ENCODE measurements at places on chromosomes 6 and 20. TPM values are rescaled to one million over a fixed set of nuclear protein-coding genes. Genes with fewer than 3 reads are reported as not detected.

DNA sequence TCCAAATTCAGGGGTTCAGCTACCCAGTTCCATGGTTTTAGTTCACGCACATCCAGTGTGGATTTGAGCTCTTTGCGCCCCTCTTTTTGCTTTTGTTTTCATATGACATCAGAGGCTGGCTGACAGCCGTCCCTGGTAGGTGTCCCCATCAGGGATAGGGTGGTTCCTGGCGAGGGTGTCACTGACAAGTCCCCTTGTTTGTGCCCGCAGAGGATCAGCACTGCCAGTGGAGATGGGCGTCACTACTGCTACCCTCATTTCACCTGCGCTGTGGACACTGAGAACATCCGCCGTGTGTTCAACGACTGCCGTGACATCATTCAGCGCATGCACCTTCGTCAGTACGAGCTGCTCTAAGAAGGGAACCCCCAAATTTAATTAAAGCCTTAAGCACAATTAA, 58.0 kb downstream of the GNAS start:
- DNase-seq: no peak

- no peak for DNase-seq
Measured at GRCh38 chr20:48738399-48739304, 89.1 kb downstream of the PREX1 start.

DNA sequence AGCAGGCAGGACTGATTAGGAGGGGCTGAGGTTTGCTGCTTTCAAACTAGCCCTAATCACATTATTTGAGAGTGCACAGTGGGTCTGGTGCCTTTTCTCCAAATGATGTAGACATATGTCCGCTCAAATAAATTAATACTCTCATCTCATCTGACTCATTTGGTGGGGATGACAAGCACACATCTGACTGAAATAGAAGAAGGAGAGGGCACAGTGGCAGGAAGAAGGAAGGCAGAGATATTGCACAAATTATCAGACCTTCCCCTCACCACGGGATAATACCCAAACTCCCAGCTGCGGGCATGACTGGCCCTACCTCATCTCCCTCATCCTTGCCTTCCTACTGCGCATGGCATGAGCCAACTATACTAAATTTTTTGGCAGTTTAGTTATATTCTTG, 33.9 kb upstream of the TNFRSF21 start:
- no peak for DNase-seq

DNA sequence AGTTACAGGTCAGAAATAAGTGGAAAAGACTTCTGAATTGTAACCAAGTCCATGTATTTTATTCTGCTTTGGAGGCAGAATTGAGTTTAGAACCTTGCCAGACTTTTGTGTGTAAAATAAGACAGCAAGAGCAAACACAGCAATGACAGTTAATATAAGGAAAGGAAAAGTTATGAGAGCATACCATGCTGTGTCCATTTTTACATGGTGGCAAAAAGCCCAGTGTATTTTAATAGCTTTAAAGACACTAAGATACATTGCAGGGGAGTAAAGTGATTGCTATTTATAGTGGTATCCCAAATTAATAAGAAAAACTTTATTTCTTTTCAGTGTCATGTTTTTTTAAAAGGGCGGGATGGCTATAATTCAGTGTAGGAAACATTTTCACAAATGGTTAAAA, 45.2 kb downstream of the CDC5L start:
- no peak for DNase-seq

DNA sequence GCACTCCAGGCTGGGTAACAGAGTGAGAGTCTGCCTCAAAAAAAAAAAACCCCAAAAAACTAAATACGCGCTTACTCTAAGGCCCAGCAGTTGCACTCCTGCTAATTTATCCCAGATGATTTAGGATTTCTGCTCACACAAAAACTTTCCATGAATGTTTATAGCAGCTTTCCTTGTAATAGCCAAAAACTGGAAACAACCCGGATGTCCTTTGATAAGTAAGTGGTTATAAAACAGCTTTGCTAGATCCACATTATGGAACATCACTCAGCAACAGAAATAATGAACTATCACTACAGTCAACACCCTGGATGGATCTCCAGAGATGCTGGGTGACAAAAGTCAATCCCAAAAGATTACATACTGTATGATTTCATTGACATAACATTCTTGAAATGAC, 220.4 kb upstream of the JARID2 start:
- peak; percentile 21 for DNase-seq

DNA sequence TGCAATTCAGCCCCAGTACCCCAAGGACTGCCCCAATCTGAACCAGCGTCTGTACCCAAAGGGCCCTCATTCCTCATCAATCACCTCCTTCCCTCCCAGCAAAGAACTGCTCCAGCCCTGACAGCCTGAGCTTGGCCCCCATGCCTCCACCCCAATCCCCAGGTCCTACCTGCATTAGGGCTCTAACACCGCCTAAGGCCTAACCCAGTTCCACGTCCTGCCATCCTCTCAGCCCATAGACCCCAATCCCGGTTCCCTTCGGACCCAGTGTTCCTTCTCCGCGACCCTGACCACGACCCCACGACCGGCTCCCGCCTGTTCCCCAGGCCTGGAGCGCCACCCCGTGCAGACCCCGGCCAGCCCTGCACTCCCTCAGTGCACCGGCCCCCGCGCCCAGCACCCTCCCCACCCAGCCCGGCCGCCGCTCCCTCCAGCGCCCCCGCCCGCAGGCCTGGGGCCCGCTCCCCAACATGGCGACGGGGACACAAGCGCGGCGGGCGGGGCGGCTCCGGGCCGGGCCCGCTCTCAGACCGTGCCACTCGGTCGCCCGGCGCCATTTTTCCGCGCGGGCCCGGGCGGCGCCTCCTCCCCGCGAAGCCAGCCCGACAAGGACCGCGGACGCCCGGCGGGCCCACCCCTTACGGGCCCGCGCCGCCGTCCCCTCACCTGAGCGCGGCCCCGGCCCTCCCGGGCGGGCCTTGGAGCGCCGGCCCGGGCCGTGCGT, 483 bp downstream of the NCOA6 start:
- peak; percentile 16 for DNase-seq

DNA sequence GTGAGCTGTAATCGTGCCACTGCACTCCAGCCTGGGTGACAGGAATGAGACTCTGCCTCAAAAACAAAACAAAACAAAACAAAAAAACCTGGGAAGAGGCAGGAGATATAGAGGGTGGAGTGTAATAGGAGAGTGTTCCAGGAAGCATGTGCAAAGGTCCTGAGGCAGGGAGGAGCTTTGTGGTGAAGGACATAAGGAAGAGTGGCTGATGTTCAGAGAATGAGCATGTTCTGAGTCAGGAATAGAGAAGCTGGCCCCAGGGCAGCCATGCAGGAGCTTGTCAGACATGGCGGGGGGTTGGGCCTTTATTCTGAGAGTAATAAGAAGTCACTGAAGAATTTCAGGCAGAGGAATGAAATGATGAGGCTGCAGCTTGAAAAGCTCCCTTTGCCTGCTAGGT, 337.0 kb downstream of the CDH26 start:
- no peak for DNase-seq

GRCh38 chr6:38239719-38240451, 399.8 kb downstream of the BTBD9 start:
- peak; percentile 52 for DNase-seq

- peak; percentile 82 for DNase-seq
Measured at GRCh38 chr20:38126932-38127621, 38.0 kb downstream of the TGM2 start.

GRCh38 chr6:123402052-123402451, 234.7 kb downstream of the TRDN start:
- DNase-seq: no peak

- DNase-seq: no peak
Measured at GRCh38 chr6:128541261-128541660, 20.9 kb upstream of the PTPRK start.

DNA sequence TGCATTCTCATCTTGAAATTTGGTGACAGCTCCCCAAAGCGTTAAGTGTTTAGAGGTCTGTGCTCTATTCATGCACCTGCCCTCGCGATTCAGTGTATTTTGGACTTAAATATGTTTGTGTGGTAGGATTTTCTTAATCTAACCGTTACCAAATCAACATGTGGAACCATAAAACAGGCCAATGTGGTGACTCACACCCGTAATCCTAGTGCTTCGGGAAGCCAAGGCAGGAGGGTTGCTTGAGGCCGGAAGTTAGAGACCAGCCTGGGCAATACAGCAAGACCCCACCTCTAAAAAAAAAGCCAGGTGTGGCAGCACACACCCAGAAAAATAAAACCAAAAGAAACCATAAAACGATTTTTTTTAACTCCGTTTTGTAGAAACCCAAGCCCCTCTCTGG, 31.5 kb downstream of the PYGB start:
- no peak for DNase-seq

DNA sequence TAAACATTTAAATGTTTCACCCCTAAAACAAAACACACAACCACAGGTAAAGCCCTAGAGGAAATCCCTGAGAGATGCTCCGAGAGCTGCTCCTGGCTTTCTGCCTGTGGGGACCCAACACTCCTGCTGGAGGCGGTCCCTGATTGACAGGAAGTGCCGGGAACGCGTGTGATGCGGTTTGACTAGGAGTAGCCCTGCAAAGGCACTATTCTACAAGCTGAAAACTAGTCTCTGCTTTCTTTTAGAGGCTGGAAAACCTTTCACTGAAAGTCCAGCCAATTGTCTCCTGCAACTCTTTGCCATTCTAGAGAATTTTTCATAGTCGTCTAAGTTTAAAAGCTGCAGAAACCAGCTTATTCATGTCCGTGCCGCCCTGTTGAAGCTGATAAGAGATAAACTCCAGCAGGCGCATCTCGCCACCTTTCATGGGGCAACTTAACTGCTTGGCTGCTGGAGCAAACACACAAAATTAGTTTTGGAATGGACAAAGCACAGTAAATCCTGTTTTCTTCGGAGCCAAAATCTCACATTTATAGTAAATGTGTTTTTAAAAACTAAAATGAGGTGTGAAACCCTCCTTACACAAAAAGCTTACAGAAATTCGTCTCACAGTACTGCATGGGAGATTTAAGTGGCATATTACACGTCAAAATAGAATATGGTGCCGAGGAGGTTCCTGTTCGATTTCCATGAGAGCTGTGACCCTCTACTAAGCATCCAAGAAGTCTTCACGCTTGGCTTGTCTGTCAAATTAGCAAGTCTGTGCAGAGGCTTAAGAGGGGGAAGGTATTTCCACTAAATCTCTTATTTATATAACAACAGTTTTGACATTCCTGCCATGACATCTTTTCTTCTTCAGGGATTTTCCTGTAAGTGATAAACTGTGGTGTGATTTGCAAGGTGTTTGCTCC, 46.9 kb downstream of the DACT2 start:
- no peak for DNase-seq

GRCh38 chr6:139533573-139534471, 159.4 kb upstream of the CITED2 start:
- peak; percentile 84 for DNase-seq

- no peak for DNase-seq
Measured at GRCh38 chr6:3965071-3965718, 113.7 kb downstream of the FAM217A start.

- DNase-seq: no peak
Measured at GRCh38 chr20:36368869-36369268, 62.7 kb downstream of the DLGAP4 start.

DNA sequence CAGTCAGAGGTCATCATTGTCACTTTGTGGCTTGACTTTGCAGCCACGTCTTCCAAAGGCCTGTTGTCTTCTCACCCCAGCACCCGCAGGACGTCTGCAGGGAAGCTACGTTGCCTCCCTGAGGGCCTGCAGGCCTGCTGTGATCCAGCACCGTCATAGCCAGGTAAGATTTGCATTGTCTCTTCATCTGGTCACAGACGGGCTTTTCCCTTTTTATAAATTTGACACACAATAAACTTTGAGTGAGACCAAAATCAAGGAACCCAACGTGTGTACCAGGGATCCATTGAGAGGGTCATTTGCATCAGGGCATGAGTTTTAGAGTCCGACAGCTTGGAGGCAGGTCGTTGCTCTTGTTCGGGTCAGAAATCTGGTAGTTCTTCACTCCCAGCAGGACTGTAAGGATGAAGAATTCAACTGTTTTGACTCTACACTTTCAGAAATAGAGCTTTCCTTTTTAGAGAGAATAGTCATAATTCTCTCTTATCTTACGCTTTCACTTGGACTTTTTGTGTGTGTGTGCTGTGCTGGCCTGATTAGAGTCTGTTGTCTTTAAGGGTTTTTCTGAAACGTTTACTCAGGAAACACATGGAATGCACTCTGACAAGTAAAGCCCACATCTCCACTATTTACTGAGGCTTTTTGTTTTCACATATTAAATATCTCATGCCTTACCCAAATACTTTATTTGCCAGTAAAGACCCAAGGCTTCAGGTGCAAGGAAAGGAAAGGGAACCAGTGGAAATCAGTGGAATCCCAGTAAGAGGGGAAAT, 177.2 kb upstream of the TAB2 start:
- no peak for DNase-seq

DNA sequence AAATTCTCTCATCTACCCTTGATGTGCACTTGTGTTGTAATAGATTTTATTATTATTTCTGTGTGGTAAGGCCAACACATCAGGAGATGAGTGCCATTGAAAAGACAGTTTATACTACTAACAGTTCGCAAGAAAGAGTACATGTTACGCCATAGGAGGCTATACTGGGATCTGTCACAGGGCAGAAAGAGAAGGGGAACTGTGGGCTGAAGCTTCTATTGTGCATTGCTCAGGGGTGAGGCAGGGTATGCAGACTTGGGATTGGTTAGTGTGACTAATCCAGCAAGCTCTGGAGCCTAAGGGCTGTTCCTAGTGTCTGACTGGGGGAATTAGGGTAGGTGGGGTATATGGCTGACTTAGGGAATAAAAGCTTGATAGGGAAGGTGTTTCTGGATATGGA, 50.9 kb downstream of the GPR63 start:
- DNase-seq: no peak

DNA sequence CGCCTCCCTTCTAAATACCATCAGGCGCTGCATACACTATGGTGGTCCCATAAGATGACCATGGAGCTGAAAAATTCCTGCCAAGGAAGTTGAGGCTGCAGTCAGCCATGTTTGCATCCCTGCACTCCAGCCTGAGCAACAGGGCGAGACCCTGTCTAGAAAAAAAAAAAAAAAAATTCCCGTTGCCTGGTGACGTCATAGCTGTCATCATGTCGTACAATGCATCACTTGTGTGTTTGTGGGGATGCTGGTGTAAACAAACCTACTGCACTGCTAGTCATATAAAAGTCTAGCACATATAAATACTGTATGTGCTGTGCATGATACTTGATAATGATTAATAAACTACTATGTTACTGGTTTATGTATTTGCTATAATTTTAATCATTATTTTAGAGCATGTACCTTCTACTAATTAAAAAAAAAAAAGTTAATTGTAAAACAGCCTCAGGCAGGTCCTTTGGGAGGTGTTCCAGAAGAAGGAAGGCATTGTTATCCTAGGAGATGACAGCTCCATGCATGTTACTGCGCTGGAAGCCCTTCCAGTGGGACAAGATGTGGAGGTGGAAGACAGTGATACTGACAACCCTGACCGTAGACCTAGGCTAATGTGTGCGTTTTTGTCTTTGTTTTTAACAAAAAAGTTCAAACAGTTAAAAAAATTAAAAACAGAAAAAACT, 132.6 kb downstream of the BANF2 start:
- no peak for DNase-seq

GRCh38 chr6:116779573-116780164, 14.2 kb upstream of the FAM162B start:
- DNase-seq: peak; percentile 55

- DNase-seq: peak; percentile 58
Measured at GRCh38 chr6:116363759-116364158, 7.0 kb upstream of the DSE start.

The ECT2L gene
- total RNA-seq: under 0.01 TPM

The LKAAEAR1 gene
- total RNA-seq: 0.36 TPM

The GNMT gene
- 0.36 TPM for total RNA-seq

The SLC22A23 gene
- total RNA-seq: 7.8 TPM

The KCNG1 gene
- 3.0 TPM for total RNA-seq

The THEMIS gene
- total RNA-seq: under 0.01 TPM

The DZANK1 gene
- 1.5 TPM for total RNA-seq

The TP53TG5 gene
- total RNA-seq: not detected

The FHL5 gene
- total RNA-seq: not detected

The SLC17A3 gene
- 1.1 TPM for total RNA-seq

The FAM184A gene
- 0.74 TPM for total RNA-seq

The C20orf202 gene
- total RNA-seq: 0.09 TPM

Measured in fibroblast of the aortic adventitia (primary cell).